ENCODE measurements at places on chromosomes 5 and 9.

- no peak for DNase-seq
Observed at GRCh38 chr5:106880656-106881055, 790.1 kb downstream of the EFNA5 start.

DNA sequence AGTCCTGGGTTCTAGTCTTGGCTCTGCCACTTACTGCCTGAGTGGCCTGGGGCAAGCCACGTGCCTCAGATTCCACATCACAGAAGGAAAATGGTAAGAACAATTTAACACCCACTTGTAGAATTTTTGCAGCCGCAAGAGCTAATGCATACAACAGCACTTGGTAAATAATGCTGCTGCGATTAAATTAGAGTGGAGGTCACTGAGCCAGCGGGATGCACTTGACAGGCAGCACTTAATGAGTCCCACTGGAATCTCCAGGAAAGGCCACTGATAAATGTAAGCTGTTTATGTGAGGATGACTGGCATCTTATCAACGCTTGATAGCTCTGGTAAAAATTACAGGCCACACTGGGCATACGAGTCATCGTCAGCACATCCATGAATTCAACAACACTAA, 59.4 kb upstream of the UBTD2 start:
- DNase-seq: no peak

DNA sequence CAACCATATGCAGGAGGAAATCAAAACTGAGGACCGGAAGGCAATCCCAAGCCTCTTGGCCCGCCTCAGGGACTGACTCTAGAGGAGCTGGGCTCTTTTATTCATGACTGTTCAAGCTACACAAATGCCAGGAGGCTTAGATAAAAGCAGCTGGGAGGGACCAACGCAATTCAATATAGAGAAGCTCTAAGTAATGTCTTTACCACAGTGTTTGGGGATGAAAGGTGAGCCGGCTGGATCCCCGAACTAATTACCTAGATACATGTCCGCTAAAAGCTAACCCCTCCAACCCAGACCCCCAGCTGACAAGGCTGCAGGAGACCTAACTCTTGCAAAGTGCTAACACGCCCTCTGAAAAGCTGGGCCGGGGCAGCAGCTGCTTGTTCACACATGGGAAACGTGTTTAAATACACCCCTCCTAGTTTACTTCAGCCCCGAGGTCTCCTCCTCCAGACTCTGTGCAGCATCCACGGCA, 67.5 kb downstream of the TLE1 start:
- DNase-seq: no peak

DNA sequence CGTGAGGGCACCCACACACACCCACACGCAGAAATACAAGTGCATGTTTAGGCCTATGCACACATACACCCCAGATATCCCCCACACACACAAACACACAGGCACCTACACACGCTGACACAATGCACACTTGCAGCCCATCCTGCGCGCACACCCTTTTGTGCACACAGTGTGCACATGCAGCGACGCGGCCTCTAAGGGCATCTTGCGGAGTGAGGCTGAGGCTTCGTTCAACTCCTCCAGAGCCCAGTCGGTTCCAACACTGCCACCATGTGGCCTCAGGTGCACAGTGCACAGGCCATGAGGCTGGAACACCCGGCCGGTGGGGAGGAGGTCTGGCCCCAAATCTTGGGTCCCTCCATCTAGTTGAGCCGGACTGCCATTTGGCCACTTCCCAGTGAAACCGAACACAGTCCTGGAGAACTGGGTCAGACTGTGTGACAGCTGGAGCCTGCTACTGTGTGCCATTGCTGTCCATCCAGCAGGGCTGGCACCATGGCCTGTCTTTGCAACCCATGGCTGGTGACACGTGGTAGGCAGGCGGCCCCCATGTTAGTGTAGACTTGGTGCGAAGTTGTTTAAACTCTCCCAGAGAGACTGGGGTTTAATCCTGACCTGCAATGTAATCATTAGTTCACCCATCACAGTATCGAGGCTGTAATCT, 97.7 kb upstream of the MVB12B start:
- peak; percentile 84 for DNase-seq

DNA sequence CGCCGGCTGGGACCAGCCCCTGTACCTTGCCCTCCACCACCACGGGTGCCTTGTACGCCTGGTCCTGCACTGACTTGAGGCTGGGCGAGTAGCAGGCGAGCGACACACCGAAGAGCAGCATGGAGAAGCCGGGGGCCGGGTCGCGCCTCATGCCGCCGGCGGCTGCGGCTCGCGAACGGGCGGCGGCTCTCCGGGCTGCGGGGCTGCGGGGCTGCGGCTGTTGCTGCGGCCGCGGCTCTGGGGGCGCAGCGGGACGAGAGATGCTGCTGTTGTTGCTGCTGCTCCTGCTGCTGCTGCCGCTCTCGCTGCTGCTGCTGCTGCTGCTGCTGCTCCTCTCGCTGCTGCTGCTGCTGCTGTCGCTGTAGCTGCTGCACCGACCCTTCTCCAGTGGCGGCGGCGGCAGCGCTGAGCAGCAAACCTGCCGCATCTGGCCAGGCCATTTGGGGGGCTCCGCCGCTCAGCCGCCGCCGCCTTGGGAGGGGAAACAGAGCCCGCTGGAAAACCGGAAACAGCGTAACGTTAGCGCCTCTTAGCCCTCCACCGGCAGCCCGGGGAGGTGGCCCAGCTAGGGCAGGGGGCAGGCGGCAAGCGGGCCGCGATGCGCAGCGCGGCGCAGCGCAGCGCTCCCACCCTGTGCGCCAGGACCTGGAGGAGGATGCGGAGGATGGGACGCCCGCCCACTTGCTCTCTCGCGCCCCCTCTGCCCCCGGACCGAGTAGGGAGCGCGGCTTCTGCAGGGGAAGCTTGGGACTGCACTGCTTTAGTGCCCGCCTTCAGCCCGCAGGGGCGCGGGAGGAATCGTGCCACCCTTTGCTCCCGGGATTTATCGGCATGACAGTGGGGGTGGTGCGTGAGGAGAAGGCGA, at the start of gene NRG2:
Gene NRG2 (minus strand): TSS at position 657 of the 865 bp plus-strand sequence.
- peak; percentile 90 for DNase-seq

DNA sequence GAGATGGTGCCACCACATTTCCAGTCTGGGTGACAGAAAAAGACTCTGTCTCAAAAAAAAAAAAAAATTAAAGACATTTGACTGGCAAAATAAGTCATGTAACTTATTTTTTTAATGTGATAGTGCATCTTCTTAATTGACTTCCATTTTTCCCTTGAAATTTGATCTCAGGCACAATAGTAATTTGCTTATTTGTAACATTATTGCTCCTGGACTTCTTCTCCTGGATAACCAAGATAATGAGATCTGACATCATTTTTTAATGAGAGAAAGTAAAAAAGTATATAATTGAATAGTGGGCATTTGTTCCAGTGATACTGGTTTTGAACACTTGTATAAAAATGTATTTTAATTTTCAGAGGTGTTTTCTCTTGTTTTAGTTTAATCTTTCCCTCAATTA, 3.5 kb downstream of the ARHGEF28 start:
- DNase-seq: no peak

- DNase-seq: no peak
Observed at GRCh38 chr5:57754616-57755015, 272.0 kb upstream of the ACTBL2 start.

DNA sequence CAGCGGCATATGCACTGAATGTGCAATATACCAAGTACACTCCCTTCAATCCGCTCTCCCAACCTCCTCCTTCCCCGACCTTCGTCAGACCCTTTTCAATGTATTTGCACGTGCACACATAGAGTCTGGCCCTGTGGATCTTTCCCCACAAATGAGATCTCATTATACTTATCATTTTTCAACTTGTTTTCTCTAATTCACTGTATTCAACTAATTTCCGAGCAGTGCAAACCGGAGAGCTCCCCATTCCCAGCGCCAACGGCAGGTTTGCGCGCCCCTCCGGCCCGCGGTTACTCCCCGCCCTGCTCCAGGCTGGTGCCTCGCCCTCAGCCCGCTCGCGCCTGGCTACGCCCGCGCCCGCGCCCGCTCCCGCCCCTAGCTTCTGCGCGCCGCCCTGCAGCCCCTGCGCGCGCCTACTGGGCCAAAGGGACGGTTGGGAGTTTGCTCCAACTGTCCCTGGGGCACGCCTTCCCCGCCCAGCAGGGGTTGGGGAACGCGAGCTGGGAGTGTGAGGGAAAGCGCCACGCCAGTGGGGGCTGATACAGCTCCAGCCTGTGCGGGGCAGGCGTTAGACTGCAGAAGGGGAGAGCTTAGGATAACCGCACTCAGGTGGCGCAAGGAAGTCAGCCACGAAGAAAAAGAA, 3.3 kb upstream of the CDC20B start:
- DNase-seq: no peak

GRCh38 chr9:73091909-73092308, 59.8 kb upstream of the ANXA1 start:
- no peak for DNase-seq

- no peak for DNase-seq
Observed at GRCh38 chr5:14665949-14666348, 1.4 kb downstream of the OTULIN start.

GRCh38 chr9:96688187-96688586, 33.1 kb upstream of the PRXL2C start:
- DNase-seq: no peak

GRCh38 chr9:82547995-82548394, 514.9 kb downstream of the RASEF start:
- no peak for DNase-seq

DNA sequence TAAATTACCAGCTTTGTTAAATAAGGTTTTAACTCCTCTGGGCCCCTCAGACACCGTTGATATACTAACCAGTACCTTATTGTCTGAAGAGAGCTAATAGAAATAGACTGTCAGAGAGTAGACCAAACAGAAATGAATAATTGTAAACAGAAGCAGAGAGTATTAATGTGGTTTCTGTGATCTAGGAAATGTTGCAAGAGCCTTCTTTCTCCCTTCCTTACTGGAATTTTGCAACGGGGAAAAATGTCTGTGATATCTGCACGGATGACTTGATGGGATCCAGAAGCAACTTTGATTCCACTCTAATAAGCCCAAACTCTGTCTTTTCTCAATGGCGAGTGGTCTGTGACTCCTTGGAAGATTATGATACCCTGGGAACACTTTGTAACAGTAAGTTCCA, 5.1 kb downstream of the TYRP1 start:
- no peak for DNase-seq

- DNase-seq: no peak
Observed at GRCh38 chr5:158988987-158989730, 110.6 kb downstream of the EBF1 start.

DNA sequence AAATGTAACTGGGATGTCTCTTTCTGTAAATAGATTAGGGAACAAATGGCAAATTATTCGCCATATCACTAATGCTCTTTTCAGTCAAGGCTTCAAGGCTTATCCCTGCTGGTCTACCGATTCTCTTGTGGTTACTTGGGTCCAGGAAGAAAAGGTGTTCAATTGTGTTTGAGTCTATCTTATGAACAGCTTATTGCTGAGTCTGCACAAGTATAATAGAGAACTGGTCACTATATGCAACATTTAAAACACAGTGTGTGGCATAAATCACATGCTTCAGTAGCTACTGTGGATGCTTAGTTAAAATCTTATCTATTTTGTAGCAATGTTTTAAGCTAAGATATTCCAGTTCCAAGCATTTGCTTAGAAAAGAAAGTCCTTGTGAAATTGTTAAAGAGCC, 274.2 kb upstream of the FAM174A start:
- no peak for DNase-seq

GRCh38 chr5:77986261-77986660, 210.1 kb upstream of the TBCA start:
- DNase-seq: no peak

DNA sequence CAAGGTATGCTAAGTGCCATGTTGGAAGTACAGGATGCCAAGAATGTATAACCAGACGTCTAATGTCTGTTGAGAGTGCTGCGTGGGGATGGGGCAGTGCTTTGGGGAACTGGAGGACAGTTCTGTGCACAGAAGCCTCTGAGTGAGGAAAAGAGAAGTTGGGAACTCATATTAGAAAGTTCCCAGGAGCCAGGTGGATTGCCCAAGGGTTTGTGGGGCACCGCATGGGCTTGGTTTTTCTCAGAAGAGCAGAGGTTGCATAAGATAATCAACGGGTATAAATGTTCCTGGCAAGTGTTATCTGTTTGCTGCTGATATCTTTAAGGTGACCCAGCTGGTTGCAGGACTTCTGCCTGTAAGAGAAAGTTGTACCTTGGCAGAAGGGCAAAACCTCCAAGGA, 13.1 kb downstream of the HRH2 start:
- no peak for DNase-seq

- DNase-seq: no peak
Observed at GRCh38 chr5:17190799-17191391, 26.5 kb upstream of the BASP1 start.

DNA sequence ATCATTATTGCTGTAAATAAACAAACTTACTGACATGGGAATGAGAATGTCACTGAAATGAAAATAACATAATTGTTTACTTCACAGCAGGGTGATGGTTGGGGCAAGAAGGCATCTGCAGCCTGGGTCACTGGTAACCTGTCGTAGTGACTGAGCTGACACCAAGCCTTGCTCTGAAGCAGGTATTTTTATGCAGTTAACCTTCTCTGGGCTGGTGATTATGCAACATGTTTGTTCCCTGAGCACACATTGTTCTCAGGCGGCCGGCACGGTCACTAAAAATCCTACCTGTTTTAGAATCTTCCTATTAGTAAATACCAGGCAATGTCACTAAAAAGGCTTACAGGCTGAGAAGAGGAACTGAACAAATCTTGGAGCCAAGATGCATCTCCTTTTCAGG, 157.7 kb upstream of the NR3C1 start:
- no peak for DNase-seq

DNA sequence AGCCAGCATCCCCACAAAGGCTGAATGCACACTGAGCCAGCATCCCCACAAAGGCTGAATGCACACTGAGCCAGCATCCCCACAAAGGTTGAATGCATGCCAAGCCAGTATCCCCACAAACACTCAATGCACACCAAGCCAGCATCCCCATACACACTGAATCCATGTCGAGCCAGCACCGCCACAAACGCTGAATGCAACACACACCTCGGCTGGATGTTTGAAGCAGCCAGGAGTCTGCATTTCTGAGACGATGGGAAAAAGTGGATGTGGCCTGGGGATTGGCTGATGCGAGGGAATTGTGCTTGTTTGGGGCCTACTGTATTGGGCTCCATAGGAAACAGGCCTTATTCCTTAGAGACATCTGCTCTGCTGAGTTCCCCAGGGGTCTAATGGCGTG, 30.9 kb upstream of the CEP72 start:
- peak; percentile 33 for DNase-seq

GRCh38 chr5:83724935-83725334, 4.3 kb upstream of the HAPLN1 start:
- DNase-seq: no peak

GRCh38 chr9:118568704-118569103, 800.5 kb downstream of the BRINP1 start:
- no peak for DNase-seq
